ENCODE measurements at places on chromosomes 6 and 20.

- DNase-seq = no peak
These were observed 10.2 kb upstream of the HIVEP1 start for GRCh38 chr6:12001706-12002435.

- DNase-seq = no peak
These were observed 29.0 kb downstream of the FAM50B start for GRCh38 chr6:3878048-3878666.

DNA sequence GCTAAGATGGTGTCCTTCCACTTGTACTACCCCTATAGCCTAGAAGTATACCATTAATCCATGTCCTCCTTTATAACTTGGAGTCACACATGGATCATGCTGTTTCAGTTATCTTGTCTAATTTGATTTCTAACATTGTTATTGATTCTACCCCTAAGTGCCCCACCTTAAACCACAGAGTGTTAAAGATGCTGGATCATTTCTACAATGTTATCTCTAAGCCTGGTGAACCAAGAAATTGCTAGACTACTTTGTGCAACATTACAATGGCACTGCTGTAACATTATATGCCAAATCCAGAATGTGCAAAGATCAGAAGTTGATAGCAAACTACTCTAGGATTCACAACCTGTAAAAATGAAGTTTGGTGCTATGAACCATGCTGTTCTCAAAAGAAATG lies 1.7 kb downstream of the CGA start:
- DNase-seq = no peak

- no peak for DNase-seq
These were observed 35.2 kb downstream of the PPP1R14C start for GRCh38 chr6:150177952-150178520.

DNA sequence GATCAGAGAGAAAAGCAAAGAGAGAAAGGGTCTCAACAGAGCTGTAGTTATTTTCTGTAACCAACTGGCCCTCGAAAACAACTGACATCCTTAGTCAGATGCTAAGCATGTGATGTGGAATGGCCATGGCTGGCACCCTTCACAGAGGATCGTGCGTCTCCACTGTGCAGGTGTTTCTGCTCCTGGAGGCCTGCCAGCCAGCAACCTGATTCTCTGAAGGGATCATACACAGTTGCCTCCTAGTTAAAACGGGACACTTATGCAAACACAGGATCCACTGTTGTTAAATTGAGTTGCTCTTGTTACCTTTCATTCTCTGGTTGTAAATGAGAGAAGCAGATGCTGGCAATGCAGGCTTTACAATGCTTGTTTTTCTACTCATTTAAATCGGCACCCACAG lies 148.5 kb downstream of the HDGFL1 start:
- DNase-seq = peak; percentile 85

DNA sequence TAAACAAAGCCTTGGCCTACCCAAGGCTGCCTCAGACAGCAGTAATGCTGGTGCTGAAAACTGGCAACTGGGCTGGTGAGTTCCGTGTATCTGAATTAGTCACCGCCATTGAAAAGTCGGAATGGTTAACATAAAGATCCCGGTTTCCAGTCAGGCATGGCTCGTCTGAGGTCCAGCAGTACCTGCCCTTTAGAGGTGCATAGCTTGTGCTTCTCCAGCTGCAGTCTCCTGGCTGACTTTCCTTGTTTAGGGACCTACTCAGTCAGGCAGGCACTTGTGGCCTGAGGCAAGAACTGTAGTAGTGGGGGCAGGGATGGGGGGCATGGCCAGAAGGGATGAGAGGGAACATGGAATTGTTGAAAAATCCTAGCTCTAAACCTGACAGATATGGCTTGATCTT lies 101.6 kb downstream of the FYN start:
- DNase-seq = no peak

DNA sequence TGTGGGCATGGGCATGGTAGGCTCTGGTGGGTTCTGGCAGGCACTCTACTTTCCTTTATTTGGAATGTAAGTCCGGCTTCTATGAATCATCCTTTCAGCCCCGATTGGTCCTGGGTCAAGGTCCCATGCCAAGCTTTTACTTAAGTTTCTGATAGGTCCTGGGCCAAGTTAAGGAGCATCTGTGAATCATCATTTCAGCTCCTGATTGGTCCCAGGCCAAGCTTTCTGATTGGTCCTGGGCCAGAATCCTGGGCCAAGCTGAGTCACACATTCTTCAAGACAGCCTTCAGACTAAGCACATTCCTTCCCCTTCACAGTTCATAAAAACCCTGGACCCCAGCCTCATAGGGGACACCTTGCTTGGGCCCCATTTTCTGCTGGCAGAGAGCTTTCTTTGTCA lies 231.0 kb upstream of the EYS start:
- DNase-seq = no peak

- DNase-seq = no peak
These were observed 5.6 kb upstream of the SYNE1 start for GRCh38 chr6:152642578-152643375.

DNA sequence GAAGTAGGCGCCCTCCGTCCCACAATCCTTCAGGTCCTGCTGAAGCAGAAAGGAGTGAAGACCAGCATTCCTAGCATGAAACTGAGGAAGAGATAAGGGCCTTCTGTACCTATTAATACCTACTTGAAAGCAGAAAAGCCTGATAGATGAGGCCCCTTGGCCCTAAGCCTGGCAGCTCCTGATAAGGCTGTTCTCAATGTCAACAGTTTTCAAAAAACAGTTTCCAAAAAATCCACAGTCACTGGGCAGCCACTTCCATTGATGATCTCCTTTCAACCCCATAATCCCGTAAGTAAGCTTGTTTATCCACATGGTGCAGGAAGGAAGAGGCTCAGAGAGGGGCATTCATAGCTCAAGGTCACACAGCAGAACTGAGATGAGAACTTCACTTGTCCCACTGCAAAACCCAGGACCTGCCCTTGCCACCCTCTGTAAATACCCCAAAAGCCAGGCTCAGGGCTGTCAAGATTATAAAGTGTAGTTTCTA lies 2.8 kb upstream of the E2F1 start:
- no peak for DNase-seq

- no peak for DNase-seq
These were observed 9.9 kb downstream of the RALGAPA2 start for GRCh38 chr20:20702330-20703245.

DNA sequence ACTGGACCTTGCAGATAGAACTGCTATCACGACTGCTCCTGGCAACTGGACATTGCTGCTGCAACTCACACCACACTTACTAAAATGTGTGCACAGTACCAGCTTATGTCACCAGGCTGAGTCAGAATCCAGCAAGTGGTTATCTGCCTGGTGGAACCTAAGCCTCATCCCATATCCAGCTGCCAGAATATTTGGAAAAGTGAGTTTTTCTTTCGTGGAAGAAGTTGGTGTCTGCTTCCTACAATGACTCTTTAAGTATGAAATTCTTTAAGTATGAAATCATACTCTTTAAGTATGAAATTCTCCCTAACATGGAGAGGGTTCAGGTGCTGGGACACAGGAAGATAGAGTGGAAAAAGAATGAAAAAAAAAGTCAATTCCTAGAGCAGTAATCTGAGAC lies 16.4 kb upstream of the POLR1H start:
- DNase-seq = no peak

GRCh38 chr6:125802943-125803377 lies 12.2 kb downstream of the NCOA7 start:
- DNase-seq = no peak

GRCh38 chr20:11186301-11187008 lies 512.7 kb upstream of the JAG1 start:
- DNase-seq = no peak

DNA sequence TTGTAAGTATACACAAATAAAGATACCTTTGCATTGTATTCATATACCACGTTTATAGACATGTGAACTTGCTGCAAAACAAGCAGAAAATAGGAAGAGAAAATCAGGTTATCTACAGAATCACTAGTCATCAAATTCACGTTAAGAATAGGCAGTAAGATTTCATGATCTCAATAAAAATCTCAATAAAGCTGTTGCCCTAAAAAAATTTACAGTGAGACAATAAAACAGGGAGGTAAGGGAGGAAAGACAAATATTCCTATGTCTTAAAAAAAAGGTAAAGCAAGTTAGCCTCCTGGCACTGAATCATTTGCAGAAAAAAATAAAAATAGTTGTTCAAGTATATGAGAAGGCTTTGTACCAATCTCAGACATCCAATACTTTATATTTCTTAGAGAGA lies 44.1 kb downstream of the GPX5 start:
- DNase-seq = no peak

- no peak for DNase-seq
These were observed 26.3 kb upstream of the TFB1M start for GRCh38 chr6:155340464-155341129.

GRCh38 chr6:123829302-123829953 lies 25.8 kb downstream of the NKAIN2 start:
- no peak for DNase-seq

DNA sequence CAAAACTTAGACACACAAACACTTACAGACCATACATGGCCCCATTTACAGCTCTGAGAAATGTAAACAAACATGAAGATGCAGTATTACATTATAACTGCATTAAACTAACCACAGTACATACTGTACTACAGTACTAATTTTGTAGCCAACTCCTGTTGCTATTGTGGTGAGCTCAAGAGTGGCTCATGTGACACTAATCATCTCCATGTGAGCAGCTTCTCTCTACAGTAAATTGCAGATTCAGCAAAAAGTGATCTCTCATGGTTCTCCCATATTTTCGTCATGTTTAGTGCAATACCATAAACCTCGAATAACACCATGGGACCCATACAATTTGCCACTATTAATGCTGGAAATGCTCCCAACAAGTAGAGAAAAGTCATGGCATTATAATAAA lies 860.4 kb downstream of the EPHA7 start:
- no peak for DNase-seq

DNA sequence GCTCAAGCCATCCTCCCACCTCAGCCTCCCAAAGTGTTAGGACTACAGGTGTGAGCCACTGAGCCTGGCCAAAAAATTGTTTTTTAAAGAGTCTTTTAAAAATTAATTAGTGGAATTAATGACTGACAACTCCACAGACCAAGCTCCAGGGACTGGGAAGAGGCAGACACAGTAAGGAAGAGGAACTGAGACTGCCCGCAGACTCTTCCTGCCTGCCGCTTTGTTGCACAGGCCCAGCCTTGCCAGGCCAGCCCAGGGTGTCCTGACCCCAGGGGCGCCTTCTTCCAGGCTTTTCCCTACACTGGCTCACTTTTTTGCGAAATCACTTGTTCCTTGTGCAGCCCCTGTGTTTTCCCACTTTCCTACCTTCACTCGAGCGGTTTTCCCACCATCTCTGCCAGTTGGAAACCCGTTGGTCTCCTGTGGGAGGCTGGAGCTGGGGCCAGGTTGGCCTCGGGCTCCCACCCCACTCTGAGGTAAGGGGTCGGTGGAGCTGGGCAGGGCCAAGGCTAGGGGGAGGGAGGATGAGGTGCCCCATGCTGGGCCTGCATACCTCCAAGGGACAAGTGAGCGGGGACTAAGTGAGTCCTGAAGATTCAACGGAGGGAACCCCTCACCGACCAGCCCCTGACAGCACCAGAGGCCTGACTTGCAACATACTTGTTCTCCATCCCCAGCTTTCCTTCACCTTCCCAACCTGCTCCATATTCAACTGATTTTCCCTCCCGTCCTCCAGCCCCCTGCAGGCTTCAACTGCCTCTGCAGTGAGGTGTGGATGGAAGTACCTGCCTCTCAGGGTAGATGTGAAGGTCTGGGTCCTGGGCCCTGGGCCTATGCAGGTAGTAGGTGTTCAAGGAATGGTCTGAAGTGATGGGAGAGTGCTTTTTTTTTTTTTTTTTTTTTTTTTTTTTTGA lies 23.5 kb upstream of the SMIM29 start:
- DNase-seq = no peak

DNA sequence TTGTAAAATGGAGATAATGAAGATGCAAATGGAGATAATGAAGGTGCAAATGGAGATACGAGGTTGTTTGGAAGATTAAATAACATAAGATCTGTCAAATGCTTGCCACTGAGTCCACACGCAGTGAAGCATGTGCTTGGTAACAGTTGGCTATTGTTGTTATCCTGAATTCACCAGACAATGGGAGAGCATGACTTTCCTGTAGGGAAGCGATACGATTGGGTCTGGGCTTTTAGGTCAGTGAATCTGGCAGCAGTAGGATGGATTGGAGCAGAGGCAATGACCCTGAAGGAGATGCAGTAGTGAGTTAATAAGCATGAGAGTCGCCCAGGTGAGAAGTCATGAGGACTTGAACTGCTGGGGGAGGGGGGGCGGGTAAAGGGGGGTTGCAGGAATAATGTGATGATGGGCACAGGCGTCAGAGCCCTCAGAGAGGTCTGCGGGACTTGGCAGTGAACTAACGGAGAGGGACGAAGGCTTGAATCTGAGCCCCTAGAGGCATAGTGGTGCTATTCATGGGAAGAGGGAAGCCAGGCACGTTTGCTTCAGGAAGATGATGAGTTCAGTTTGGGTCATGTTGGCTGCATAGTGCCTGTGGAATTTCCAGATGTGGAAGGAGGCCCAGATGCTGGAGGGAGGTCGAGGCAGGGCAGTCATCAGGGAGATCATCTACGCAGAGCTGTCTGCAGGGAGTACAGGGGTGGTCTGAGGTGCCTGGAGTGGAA lies 55.4 kb downstream of the ZDHHC14 start:
- DNase-seq = no peak

DNA sequence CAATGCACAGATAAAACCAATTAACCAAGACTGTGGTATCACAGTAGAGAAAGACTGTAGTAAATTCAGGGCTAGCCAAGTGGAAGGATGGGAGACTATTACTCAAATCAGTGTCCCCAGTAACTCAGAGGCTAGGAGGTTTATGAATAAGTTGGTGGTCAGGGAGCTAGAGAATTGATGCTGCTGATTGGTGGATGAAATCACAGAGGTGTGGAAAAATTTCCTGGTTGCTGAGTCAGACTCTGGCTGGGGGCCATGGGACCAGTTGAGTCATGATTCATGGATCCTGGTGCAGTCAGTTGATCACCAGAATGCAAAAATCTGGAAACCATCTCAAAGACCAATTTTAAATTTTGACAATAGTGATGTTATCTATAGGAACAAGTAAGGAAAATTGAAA lies 555.9 kb downstream of the C6orf118 start:
- DNase-seq = no peak

- DNase-seq = no peak
These were observed 16.1 kb upstream of the CALHM6 start for GRCh38 chr6:116445102-116445501.
